ENCODE measurements at places on chromosomes 2 and 18.

GRCh38 chr18:373780-374179, 105.9 kb upstream of the THOC1 start:
- DNase-seq: no peak

GRCh38 chr2:189016311-189016861, 42.2 kb downstream of the COL3A1 start:
- DNase-seq: no peak

- DNase-seq: no peak
Measured at GRCh38 chr2:9809448-9810088, 33.7 kb upstream of the TAF1B start.

DNA sequence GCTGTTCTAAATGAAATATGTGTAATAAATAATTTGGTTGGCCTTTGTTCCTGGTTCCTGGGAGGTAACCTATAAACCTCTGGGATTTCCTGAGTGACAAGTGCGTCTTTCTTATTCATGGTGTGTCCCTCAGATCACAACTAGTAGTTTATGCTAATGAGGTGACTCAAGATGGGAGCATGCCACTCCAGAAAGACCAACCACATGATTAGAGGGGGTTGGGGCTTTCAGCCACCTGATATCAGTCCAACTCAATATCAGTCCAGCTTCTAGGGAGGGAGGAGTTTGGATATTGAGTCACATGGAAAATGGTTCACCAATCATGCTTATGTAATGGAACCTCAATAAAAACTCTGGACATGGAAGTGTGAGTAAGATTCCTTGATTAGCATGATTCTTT, 96.6 kb downstream of the QPCT start:
- no peak for DNase-seq

GRCh38 chr2:138518860-138519259, 17.3 kb downstream of the SPOPL start:
- no peak for DNase-seq

DNA sequence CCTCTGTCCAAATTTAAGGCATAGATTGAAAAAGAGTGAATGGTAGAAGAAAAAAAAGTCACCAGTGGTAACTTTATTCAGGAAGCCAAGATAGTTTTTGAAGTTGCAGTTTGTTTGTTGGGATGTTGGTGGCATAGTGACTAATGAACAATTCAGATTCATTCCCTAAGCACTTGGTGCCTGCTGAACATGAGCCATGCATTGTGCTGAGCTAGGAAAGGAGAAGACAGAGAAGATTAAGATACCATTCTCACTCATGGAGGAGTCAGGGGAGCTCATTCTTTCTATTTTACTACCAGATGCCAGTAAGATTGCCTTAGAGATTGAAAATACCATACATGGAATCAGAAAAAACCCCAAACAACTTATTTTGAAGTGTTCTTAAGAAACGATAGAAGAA, 25.1 kb downstream of the MEIS1 start:
- DNase-seq: no peak

GRCh38 chr18:9720327-9720726, 12.2 kb downstream of the RAB31 start:
- DNase-seq: no peak

DNA sequence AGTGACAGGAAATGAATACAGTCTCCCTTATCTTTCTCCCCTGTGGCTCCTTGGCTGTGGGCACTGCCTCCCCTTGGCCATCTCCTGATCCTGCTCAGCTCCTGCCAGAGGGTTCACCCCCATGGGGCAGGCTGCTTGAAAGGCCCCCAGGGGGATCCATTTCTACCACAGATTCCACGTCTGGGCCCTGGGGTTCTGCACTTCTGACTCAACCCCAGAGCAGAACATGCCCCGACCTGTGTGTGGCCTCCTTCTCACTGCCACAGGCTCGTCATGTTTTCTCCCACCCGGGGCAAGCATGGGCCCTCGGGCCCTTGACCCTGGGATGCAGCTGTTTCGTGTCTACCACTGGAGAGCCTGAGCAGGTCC, 122.2 kb downstream of the ACKR3 start:
- DNase-seq: no peak

- no peak for DNase-seq
Measured at GRCh38 chr2:186612555-186613440, 22.9 kb downstream of the ITGAV start.

GRCh38 chr18:8943900-8944870, 158.3 kb upstream of the NDUFV2 start:
- no peak for DNase-seq

DNA sequence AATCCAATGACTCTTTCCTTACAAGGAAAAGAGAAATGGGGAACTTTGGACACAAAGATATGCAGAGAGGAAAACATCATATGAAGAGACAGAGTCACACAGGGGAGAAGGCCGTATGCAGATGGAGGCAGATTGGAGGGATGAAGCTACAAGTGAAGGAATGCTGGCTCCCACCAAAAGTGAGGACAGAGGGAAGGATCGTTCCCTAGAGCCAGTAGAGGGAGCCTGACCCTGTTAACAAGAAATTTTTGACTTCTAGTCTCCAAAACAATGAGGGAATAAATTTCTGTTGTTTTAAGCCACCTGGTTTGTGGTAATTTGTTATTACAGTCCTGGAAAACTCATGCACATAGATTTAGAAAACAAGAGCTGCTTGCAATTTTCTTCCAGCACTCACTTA, 169.3 kb downstream of the PMAIP1 start:
- no peak for DNase-seq

- DNase-seq: no peak
Measured at GRCh38 chr2:201203916-201204654, 21.1 kb downstream of the CASP10 start.

- DNase-seq: no peak
Measured at GRCh38 chr2:101380376-101380775, 6.9 kb downstream of the CREG2 start.

- no peak for DNase-seq
Measured at GRCh38 chr2:239960929-239961661, 64.0 kb downstream of the NDUFA10 start.

GRCh38 chr2:203498161-203498560, 36.9 kb downstream of the RAPH1 start:
- DNase-seq: no peak

- DNase-seq: no peak
Measured at GRCh38 chr2:65901756-65902155, 469.4 kb upstream of the SPRED2 start.

DNA sequence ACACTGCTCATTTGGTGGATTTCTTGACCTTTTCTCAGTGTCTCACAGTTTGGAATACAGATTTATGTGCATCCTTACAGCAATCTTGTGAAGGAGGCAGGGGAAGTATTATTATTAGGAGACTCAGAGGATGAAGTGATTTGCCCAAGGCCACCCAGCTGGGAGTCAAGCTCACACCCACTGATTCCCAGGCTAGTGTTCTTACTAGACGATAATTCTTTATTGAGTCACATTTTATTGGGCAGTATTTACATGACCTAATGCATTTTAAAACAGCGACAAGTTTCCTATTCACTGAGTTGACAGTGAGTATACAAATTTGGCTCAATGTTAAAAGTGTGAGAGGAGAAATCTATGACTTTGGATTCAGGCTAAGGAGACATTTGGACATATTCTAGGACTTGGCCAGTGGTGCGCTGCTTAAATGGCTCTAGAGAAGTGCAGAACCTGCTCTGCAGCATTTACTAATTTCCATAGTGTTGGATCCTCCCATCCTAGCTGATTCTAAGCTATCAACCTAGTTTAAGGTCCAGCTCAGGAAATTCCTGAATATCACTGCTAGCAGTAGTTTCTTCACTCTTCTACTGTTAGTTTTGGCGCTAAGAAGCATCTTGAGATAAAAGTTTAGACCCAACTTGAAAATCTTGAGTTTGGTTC, 199.3 kb downstream of the MTX2 start:
- no peak for DNase-seq

GRCh38 chr2:167988296-167988695, 259.1 kb downstream of the STK39 start:
- no peak for DNase-seq

DNA sequence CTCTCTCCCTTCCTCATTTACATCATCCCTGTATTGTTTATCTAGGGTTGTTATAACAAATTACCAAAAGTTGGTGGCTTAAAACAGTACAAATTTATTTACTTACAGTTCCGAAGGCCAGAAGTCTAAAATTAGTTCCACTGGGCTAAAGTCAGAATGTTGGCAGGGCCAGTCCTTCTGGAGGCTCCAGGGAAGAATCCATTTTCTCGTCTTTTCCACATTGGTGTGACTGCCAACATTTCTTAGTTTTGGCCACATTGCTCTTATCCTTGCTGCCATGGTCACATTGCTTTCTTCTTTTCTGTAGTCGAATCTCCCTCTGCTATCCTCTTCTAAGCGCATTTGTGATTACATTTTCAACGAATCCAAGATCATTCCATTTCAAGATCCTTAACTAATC, 34.7 kb downstream of the ICOS start:
- no peak for DNase-seq

- no peak for DNase-seq
Measured at GRCh38 chr2:237873421-237873831, 14.0 kb downstream of the RAMP1 start.

DNA sequence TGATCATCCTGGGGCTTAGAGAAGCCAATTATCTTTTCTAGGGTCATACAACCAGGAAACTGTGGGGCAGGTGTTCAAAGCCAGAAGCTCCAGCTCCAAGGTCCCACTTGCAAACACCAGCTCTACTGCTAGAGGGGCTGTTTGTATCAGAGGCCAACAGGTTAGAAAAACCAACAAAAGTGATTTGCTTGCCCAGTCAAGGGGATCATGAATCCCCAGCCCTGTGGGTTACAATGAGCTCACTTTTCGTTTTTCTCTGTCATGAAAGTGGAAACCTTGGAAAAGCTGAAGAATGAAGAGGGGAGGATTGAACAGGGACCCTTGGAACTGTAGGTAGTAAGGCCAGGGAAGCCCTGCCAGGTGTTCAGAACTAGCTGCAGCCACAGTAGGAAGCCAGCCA, 119.2 kb downstream of the SPP2 start:
- DNase-seq: no peak

DNA sequence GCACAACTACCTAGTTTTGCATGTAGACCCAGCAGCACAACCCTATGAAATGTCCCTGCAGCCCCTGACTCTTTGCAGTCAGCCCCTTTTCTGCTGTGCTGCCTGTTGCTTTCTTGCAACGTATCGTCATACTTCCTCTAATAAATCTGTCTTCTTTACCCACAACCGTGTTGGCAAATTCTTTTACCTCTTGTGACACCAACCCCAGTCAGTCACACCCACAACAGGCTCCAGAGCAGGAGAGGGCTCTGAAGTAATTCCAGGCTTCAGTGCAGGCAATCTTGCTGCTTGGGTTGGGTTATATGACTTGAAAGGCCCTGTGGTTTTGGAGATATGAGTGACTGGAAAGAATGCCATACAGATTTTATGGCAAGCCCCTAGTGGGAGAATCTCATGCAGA, 79.1 kb upstream of the KCNH7 start:
- DNase-seq: no peak

DNA sequence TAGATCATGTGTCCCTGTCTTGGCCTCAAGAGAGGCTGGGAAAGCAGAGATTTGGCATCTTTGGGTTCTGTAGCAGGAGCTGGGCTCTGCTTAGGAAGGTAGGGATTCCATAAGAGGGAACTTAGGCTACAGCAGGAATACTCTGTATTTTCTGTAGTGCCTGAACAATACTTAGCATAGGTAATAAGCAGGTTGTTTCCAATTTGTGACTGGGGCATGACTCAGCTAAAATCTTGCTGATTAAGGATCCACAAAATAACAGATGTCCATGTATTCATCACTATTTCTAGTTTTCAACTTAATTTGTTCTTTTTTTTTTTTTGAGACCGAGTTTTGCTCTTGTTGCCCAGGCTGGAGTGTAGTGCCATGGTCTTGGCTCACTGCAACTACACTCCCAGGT, 68.5 kb downstream of the SMAD4 start:
- no peak for DNase-seq

- DNase-seq: no peak
Measured at GRCh38 chr2:46988230-46988629, 72.6 kb upstream of the MCFD2 start.

- no peak for DNase-seq
Measured at GRCh38 chr2:156452971-156453370, 16.8 kb downstream of the GPD2 start.

- no peak for DNase-seq
Measured at GRCh38 chr2:102886216-102886893, 124.5 kb downstream of the TMEM182 start.

DNA sequence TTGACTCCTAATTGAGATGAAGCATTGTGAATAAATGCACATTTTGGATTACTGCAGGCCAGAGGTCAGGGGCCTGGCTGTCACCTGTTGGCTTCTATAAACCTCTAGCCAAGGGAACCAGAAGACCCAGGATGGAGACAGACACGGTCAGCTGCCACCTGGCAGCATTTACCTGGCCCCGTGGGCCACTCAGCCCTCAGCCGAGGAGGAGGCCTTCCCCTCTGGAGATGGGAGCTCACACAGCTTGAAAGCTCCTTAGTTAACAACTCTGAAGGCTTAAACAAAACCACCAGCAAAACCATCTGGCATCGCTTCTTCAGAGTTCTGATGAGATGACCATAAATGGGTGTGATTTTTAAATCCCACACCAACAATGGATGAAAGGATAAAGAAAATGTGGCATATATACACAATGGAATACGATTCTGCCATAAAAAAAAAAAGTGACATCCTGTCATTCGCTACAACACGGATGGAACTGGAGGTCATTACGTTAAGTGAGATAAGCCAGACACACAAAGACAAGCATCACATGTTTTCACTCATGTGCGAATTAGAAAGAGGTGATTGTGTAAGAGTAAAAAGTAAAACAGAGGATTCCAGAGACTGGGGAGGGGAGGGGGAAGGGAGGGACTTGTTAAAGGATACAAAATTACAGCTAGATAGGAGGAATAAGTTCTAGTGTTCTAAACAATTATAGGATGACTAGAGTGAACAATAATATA, 218.4 kb downstream of the TMEM163 start:
- no peak for DNase-seq

- no peak for DNase-seq
Measured at GRCh38 chr2:67651565-67651964, 254.4 kb downstream of the ETAA1 start.

GRCh38 chr18:76981396-76981968, 151.1 kb downstream of the MBP start:
- no peak for DNase-seq

- DNase-seq: no peak
Measured at GRCh38 chr2:224775647-224776046, 59.5 kb upstream of the CCDC195 start.

GRCh38 chr18:51278045-51278649, 80.7 kb upstream of the MEX3C start:
- DNase-seq: peak; percentile 33

DNA sequence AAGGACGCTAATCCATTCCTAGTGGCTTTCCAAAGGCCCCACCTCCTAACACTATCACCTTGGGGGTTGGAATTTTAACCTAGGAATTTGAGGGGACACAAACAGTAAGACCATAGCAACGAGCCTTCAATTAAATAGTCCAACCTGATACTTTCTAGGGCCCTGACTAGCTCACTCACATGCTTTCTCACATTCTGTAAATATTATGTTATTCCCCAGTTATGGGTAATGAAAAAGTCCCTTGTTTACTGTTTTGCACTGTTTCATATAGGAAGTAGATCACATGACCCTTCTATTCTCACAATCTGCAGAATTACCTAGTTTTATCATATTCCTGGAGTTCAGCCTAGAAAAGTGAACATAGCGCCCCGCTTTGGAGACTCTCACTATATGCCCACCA, 1212.1 kb upstream of the ACVR2A start:
- no peak for DNase-seq

GRCh38 chr2:18505703-18506341, 54.6 kb downstream of the RDH14 start:
- no peak for DNase-seq

All from neural crest cell (in vitro differentiated cells).